ENCODE measurements at places on chromosomes 7 and 10. TPM values are rescaled to one million over a fixed set of nuclear protein-coding genes. Genes with fewer than 3 reads are reported as not detected.

DNA sequence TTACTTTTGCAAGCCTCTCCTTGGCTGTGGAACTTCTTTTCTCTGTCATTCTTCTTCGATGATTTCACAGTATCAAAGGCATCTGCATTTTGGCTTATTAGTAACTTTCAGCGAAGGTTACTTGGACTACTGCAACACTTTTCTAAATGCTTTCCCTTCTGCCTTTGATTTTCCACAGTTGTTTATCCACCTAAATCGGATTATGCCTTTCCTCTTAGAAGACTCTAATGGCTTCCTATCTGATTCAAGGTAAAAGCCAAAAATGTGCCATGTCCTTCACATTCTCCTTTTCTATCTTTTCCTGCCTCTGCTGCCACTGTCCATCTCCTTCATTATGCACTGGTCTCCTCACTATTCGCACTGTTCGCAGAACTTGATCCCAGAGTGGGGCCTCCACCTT lies 1606.3 kb upstream of the LRRTM3 start:
- no peaks in the 10 kb centered on the region for H3K27me3 ChIP-seq
- no peak overlapping the region for H3K27ac ChIP-seq
- H3K4me1 ChIP-seq, result no peaks in the 10 kb centered on the region
- no peak overlapping the region for H3K4me3 ChIP-seq
- no peaks in the 10 kb centered on the region for H3K36me3 ChIP-seq

GRCh38 chr7:21757537-21758282 lies 188.0 kb downstream of the CDCA7L start:
- no peak for DNase-seq
- no peaks in the 10 kb centered on the region for H3K36me3 ChIP-seq
- no peak overlapping the region for H3K27ac ChIP-seq
- H3K4me3 ChIP-seq, result no peak overlapping the region

DNA sequence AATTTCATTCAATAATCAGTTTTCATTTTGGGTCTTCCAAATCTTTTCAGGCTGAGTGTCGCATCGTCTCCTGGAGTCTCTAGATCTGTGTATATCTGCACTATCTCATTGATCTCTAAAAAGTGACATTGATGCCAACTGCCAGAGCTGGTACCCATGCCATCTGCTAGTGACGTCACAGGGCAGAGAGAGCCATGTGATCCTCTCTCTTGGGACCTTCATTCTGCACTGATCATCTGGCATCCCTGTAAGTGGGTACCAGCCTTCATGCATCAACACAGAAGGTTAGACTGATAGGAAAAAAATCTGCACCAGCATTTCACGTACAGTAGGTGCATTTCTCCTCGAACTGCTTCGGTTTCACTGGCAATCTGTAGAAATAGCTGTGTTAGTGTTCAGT lies at the start of gene NEUROD6:
NEUROD6 (minus strand) TSS at position 124 of the 400 bp plus-strand sequence. CDS start 1,458 bp downstream, outside the sequence.
- DNase-seq, result no peak
- H3K27ac ChIP-seq, result no peak within 1 kb of the TSS
- no peaks in the 10 kb centered on the region for H3K36me3 ChIP-seq
- H3K4me1 ChIP-seq, result no peaks in the 10 kb centered on the region
- no peaks in the 10 kb centered on the region for H3K27me3 ChIP-seq

DNA sequence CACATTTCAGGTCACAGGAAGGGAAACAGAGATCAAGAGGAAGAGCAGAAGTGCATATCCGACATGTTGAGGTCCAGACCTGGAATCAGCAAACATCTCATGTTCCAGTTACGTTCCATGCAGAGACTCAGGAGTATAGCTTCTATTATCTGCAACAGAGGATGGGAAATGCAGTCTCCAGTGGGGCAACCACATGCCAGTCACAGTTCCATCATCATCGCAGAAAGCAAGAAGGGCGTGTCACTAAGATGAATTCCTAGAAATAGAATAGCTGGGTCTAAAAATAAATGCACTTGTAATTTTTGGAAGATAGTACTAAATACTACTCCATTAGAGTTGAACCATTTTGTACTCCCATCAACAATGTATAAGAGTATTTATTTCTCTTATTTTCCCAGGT lies 133.2 kb upstream of the MDFIC start:
- DNase-seq, result no peak
- H3K36me3 ChIP-seq, result no peaks in the 10 kb centered on the region
- no peaks in the 10 kb centered on the region for H3K27me3 ChIP-seq
- no peaks in the 10 kb centered on the region for H3K4me1 ChIP-seq
- H3K27ac ChIP-seq, result no peak overlapping the region
- no peak overlapping the region for H3K4me3 ChIP-seq

DNA sequence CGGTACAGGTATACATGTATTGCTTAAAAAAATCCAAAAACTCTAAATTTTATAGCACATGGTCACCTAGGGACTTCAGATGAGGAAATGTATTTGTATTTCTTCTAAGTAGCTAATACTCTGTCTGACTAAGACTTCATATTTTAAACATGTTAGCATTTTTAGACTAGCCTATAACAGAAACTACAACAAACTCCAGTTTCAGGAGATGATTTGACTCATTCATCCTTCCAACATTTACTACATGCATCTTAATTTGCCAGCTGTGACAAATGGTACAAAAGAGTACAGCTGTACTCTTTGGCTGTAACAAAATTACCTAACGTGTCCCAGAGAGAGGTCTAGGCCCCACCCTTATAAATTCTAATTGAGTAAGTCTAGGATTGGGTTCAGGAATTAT lies 22.2 kb downstream of the TMEM209 start:
- H3K36me3 ChIP-seq, result peaks cover 11% of the 10 kb centered on the region
- H3K27me3 ChIP-seq, result no peaks in the 10 kb centered on the region
- no peak overlapping the region for H3K4me3 ChIP-seq
- no peak for DNase-seq

GRCh38 chr7:5443678-5444077 lies 20.0 kb upstream of the TNRC18 start:
- H3K36me3 ChIP-seq, result no peaks in the 10 kb centered on the region
- H3K4me1 ChIP-seq, result no peaks in the 10 kb centered on the region
- H3K27me3 ChIP-seq, result no peaks in the 10 kb centered on the region
- H3K27ac ChIP-seq, result no peak overlapping the region
- no peak for DNase-seq
- no peak overlapping the region for H3K4me3 ChIP-seq

GRCh38 chr7:38558761-38559345 lies 72.3 kb downstream of the AMPH start:
- H3K36me3 ChIP-seq, result no peaks in the 10 kb centered on the region
- no peak for DNase-seq
- H3K27ac ChIP-seq, result no peak overlapping the region
- H3K4me1 ChIP-seq, result no peaks in the 10 kb centered on the region
- no peaks in the 10 kb centered on the region for H3K27me3 ChIP-seq

GRCh38 chr7:71472962-71473361 lies 341.0 kb downstream of the GALNT17 start:
- H3K4me1 ChIP-seq, result no peaks in the 10 kb centered on the region
- no peaks in the 10 kb centered on the region for H3K36me3 ChIP-seq
- no peak for DNase-seq
- H3K27ac ChIP-seq, result no peak overlapping the region
- H3K27me3 ChIP-seq, result no peaks in the 10 kb centered on the region
- no peak overlapping the region for H3K4me3 ChIP-seq

GRCh38 chr10:103911021-103911459 lies 6.9 kb downstream of the STN1 start:
- no peak for DNase-seq
- peaks cover 81% of the 10 kb centered on the region for H3K4me1 ChIP-seq
- no peaks in the 10 kb centered on the region for H3K27me3 ChIP-seq

DNA sequence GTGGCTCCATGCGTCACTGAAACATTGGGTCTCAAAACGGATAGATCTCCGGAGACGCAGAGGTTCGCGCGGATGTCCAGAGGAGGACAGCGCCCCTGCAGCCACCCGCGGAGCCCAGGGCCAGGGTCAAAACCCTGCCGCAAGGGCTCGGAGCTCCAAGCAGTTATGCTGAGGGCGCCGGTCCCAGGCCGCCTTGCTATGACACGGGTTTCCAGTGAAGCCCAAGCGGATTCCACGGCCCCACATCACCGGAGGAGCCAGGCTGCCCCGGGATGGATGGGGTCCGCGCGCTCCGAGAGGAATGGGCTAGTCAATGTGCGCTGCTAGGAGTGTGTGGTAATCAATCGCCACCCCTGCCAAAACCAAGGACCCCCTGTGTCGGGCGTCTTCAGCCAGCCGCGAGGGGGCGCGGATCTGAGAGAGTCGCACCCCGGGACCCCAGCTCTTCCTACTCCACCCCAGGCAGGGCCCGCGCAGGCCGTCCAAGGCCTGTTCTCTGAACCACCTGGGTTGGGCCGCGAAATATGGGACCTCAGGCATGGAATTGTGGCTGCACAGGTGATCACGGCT lies 5.6 kb upstream of the EMX2 start:
- no peak overlapping the region for H3K4me3 ChIP-seq
- no peak overlapping the region for H3K27ac ChIP-seq
- no peaks in the 10 kb centered on the region for H3K36me3 ChIP-seq
- DNase-seq, result no peak

DNA sequence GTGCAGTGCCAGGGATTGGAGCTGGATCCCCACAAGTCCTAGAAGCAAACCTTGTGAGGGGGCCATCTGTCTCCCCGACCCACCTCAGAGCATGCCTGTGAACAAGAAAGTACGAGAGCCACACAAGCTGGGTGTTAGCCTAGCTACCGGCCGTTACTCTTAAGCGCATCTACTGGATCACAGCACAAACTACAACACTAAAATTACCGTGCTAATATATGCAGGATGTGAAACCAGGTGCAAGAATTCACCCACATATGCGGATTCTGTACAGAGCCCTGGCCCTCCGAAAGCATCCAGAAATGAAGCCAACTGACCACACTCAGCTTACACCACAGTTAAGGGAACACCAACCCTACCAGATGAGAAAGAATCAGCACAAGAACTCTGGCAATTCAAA lies 16.0 kb upstream of the PRSS1 start:
- DNase-seq, result no peak
- H3K27me3 ChIP-seq, result no peaks in the 10 kb centered on the region
- H3K4me1 ChIP-seq, result no peaks in the 10 kb centered on the region
- no peak overlapping the region for H3K4me3 ChIP-seq
- no peak overlapping the region for H3K27ac ChIP-seq

DNA sequence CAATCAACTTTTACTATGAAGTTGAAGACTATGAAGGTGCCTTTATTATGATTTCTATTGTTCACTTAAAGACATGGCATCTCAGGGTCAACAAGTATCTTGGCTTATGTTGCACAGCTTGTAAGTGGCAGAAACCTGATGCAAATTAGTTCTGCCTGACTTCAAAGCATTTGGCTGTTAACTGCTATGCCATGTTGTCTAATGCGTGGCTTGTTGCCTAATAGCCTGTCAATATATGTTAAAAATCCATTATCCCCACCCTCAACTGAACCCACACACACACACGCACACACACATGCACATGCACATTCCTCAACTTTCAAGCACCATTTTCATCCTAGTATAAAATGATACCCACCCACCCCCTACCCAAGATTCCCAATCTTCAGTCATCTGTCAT lies 217.1 kb downstream of the NRG3 start:
- H3K27ac ChIP-seq, result no peak overlapping the region
- H3K36me3 ChIP-seq, result no peaks in the 10 kb centered on the region
- no peak for DNase-seq
- no peak overlapping the region for H3K4me3 ChIP-seq

DNA sequence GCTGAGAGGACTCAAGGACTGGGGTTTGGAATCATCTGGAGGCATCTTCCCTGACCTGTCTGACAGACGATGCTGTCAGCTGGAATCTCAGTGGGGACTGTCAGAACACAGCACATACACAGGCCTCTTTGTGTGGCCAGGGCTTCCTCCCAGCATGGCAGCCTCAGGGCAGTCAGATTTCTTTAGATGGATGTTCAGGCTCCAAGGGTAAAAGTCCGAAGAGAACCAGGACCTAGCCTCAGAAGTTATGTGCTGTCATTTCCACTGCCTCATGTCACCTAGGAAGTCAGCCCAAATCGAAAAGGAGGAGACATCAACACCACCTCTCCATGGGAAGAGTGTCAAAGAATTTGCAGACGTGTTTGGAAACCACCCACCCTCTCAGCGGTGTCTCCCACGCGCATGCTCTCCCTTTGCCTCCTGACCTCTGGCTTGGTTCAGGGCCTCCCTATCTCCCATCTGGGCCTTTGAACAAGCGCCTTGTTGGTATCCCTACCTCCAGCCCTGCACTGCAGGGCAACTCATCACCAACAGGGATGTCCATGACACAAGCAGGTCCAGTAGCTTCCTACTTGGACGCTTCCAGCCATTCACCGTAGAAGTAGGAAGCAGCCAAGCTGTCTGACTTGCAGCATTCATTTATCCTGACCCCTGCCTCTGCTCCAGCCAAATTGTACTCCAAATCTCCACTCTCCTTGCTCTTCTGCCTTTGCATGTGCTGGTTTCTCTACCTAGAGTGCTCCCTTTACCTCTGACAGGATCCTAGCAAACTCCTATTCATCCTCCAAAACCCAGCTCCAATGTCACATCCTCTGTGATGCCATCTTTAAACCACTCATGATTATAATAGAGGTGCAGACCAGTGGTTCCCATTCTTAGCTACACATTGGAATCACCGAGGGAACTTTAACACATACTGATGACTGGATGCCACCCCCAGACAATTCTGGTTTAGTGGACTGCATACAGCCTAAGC lies 121.6 kb downstream of the OAT start:
- H3K27me3 ChIP-seq, result no peaks in the 10 kb centered on the region
- H3K27ac ChIP-seq, result no peak overlapping the region
- H3K4me3 ChIP-seq, result no peak overlapping the region
- no peak for DNase-seq

DNA sequence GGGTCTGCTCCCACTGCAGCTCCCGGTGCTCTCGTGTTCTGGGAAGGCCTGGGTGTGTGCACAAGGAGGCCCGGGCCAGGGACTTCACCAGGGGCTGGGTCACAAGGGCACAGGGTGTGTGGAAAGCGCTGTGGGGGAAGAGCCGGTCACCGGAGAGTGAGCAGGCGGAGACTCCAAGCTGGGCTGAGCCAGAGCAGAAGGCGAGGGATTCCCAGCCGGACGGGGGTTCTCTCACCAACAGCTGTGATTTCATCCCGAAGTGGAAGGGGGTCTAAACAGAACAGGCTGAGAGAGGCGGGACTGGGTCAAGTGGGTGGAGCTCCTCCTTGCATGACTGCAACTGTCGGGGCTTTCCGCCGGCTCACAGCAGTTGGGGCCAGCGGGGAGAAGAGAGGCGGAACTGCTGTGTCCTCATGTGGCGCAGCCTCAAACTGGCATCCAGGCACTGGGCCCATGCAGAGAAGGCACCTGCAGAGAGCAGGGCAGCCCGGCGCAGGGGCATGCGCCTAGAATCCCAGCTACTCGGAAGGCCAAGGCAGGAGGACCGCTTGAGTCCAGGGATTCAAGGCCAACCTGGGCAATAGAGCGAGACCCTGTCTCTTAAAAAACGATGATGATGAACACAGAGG lies 7.6 kb upstream of the ORAI2 start:
- peak; percentile 74 for DNase-seq
- H3K27me3 ChIP-seq, result no peaks in the 10 kb centered on the region
- peaks cover 40% of the 10 kb centered on the region for H3K4me1 ChIP-seq
- H3K4me3 ChIP-seq, result peak overlapping the region; percentile 77

The C10orf90 gene
- not detected for polyA plus RNA-seq

The PRTFDC1 gene
- polyA plus RNA-seq, result 0.13 TPM

The AHR gene
- polyA plus RNA-seq, result 7.4 TPM

The WEE2 gene
- not detected for polyA plus RNA-seq

The ITGB8 gene
- polyA plus RNA-seq, result not detected

The PLEKHS1 gene
- not detected for polyA plus RNA-seq

All from naive thymus-derived CD4-positive, alpha-beta T cell (primary cell).